ENCODE measurements at places on chromosomes 12 and 14. TPM values are rescaled to one million over a fixed set of nuclear protein-coding genes. Genes with fewer than 3 reads are reported as not detected.

DNA sequence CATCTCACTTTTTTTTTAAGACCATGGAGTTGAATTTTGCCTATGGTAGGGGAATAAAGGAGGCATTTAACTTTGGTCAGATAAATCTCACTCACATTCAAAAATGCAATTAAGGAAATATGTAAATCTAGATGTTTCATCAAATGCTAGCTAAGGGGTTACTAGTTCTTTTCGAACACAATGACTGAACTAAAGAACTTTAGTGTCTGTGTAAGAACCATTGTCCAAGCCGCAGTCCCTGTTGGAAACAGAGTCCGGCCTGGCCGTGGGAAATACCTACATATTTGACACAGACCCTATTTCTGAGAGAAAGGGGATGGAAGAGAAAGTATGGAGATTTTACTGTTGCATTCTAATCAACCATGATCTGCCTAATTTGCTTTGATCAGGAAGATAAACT is 17.4 kb downstream of the LGR5 start:
- H3K36me3 ChIP-seq: no peaks in the 10 kb centered on the region
- DNase-seq: no peak
- no peak overlapping the region for H3K4me3 ChIP-seq
- no peaks in the 10 kb centered on the region for H3K4me1 ChIP-seq
- H3K27ac ChIP-seq: no peak overlapping the region

- H3K36me3 ChIP-seq: peaks cover 2% of the 10 kb centered on the region
- DNase-seq: no peak
- peak overlapping the region; percentile 84 for H3K4me3 ChIP-seq
- peak overlapping the region; percentile 72 for H3K27ac ChIP-seq
- no peaks in the 10 kb centered on the region for H3K27me3 ChIP-seq
These were observed 56.7 kb downstream of the TTC7B start for GRCh38 chr14:90759370-90760077.

- H3K4me1 ChIP-seq: no peaks in the 10 kb centered on the region
- no peaks in the 10 kb centered on the region for H3K27me3 ChIP-seq
- H3K27ac ChIP-seq: no peak overlapping the region
- no peaks in the 10 kb centered on the region for H3K36me3 ChIP-seq
These were observed 89.7 kb upstream of the MYF6 start for GRCh38 chr12:80617733-80618132.

- DNase-seq: no peak
- peaks cover 8% of the 10 kb centered on the region for H3K4me1 ChIP-seq
- H3K27me3 ChIP-seq: no peaks in the 10 kb centered on the region
- H3K27ac ChIP-seq: peak overlapping the region; percentile 65
- H3K4me3 ChIP-seq: no peak overlapping the region
- H3K36me3 ChIP-seq: peaks cover 4% of the 10 kb centered on the region
These were observed 27.0 kb upstream of the RCOR1 start for GRCh38 chr14:102565331-102565887.

- H3K4me3 ChIP-seq: no peak overlapping the region
- H3K36me3 ChIP-seq: no peaks in the 10 kb centered on the region
- DNase-seq: no peak
- H3K4me1 ChIP-seq: peaks cover 6% of the 10 kb centered on the region
- no peaks in the 10 kb centered on the region for H3K27me3 ChIP-seq
These were observed 3.9 kb upstream of the NR2C1 start for GRCh38 chr12:95077341-95077740.

GRCh38 chr12:131511391-131511802 is 199.5 kb upstream of the SFSWAP start:
- H3K36me3 ChIP-seq: no peaks in the 10 kb centered on the region
- no peak overlapping the region for H3K4me3 ChIP-seq
- no peak for DNase-seq
- peaks cover 1% of the 10 kb centered on the region for H3K27me3 ChIP-seq
- H3K4me1 ChIP-seq: peaks cover 12% of the 10 kb centered on the region
- H3K27ac ChIP-seq: peak overlapping the region; percentile 81

DNA sequence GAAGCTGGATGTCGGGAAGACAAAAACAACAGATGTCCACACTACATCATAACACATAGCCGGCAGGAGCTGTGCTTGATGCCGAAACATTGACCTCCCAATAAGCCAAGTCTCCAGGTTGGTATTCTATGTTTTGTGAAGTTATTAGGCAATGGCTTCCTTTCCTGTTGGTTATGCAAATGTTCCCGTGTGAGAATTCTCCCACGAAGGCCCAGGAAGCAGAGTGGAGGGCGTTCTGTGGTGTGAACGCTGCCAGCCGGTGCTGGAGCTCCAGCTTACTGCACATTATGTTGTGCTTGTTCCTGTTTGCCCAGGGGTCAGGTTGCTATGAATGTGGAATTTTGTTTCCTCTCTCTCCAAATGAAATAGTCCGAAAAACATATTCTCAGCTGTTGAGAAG is 156.4 kb upstream of the HMGA2 start:
- no peaks in the 10 kb centered on the region for H3K4me1 ChIP-seq
- H3K4me3 ChIP-seq: no peak overlapping the region
- DNase-seq: no peak
- H3K27me3 ChIP-seq: peaks cover 10% of the 10 kb centered on the region
- no peaks in the 10 kb centered on the region for H3K36me3 ChIP-seq

GRCh38 chr12:88362439-88362838 is 217.8 kb downstream of the KITLG start:
- no peak for DNase-seq
- H3K4me1 ChIP-seq: no peaks in the 10 kb centered on the region
- H3K27me3 ChIP-seq: peaks cover 6% of the 10 kb centered on the region

- peak overlapping the region; percentile 41 for H3K27ac ChIP-seq
- H3K4me3 ChIP-seq: no peak overlapping the region
- H3K4me1 ChIP-seq: peaks cover 32% of the 10 kb centered on the region
These were observed 10.8 kb downstream of the ETNK1 start for GRCh38 chr12:22635812-22636211.

DNA sequence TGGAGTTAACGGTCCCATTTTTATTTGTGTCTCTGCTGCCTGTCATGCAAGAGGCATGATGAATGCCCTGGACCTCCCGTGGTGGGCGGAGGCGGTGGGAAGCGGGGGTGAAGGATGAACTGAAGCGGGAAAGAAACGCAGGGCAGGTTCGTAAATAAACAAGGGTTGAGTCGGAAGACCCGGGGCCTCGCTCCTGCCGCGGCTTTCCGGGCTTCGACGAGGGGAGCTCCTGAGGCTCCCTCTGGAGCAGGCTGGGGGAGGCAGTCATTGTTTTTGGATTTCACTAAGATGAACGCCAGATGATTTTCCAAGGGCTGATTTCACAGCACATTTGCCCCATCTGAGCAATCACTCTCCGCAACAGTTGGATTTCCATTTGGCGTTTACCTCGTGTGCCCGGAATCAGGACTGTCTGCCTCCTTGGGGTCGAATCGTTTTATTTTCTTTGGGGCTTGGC is 130.2 kb downstream of the SLC38A6 start:
- peaks cover 15% of the 10 kb centered on the region for H3K27me3 ChIP-seq
- peaks cover 3% of the 10 kb centered on the region for H3K4me1 ChIP-seq
- H3K27ac ChIP-seq: no peak overlapping the region
- no peak overlapping the region for H3K4me3 ChIP-seq

- no peak for DNase-seq
- H3K4me3 ChIP-seq: peak overlapping the region; percentile 98
- H3K36me3 ChIP-seq: peaks cover 4% of the 10 kb centered on the region
- H3K27ac ChIP-seq: peak overlapping the region; percentile 96
- H3K27me3 ChIP-seq: no peaks in the 10 kb centered on the region
These were observed 3.0 kb downstream of the ETV6 start for GRCh38 chr12:11652351-11653040.

DNA sequence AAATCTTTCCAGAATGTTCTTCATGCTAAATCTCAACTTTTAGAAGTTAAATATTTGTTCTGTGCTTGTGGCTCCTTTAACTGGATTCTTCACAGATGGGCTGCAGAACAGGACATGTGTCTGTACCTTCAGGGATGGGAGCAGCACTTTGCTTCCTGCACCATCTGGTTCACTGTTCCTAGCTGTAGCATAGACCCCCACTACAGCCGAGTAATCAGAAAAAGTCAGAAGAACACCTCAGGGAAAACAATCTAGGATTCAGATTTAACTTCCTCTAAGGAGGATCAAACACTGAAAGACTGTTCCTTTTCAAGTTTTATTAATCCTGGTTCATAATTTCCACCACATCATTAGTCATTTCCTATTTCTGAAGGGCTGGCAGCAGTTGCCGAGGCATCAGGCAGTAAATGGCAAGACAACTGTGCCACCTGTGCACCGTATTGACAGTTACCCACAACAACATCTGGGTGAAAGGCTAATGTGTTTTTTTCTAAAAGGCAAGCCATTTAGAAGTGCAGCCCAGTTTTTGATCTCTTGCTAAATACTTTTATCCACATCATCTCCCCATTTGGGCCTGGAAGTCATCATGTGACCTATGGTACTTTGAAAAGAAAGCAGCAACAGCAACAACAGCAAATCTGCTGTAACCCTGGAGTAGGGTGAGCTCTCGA is 212.8 kb upstream of the BMP4 start:
- H3K4me3 ChIP-seq: no peak overlapping the region
- H3K27ac ChIP-seq: no peak overlapping the region
- no peak for DNase-seq

GRCh38 chr14:90587918-90588317 is 191.1 kb downstream of the CALM1 start:
- H3K4me1 ChIP-seq: no peaks in the 10 kb centered on the region
- no peaks in the 10 kb centered on the region for H3K27me3 ChIP-seq
- H3K4me3 ChIP-seq: no peak overlapping the region
- no peak overlapping the region for H3K27ac ChIP-seq
- DNase-seq: no peak

- DNase-seq: no peak
- H3K4me1 ChIP-seq: peaks cover 9% of the 10 kb centered on the region
These were observed 6.2 kb upstream of the TCP11L2 start for GRCh38 chr12:106296179-106296877.

GRCh38 chr12:95701722-95702418 is 88.7 kb downstream of the NTN4 start:
- peaks cover 2% of the 10 kb centered on the region for H3K36me3 ChIP-seq
- H3K27me3 ChIP-seq: peaks cover 5% of the 10 kb centered on the region
- no peak overlapping the region for H3K27ac ChIP-seq
- DNase-seq: no peak
- H3K4me1 ChIP-seq: no peaks in the 10 kb centered on the region

DNA sequence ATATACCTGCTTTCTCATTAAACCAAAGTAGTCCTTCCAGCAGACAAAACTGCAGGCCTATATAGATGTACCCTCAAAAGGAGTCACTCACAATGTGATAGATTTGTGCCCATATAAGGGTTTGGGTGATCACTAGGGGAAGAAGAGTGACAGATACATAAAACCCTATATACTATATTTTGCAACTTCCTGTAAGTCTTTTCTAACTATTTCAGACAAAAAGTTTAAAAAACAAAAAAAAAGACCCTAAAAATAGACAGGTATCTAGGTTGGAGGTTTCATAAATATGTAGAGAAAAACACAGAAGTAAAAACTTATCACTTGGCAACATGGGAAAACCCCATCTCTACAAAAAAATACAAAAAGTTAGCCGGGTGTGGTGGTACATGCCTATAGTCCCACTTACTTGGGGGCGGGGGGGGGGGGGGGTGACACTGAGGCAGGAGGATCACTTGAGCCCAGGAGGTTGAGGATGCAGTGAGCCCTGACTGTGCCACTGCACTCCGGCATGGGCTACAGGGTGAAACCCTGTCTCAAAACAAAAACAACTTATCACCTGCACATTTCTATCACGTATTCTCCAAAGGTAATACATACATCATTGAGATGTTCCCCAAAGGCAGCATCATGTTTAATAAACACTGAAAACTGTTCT is 2.9 kb downstream of the VCPKMT start:
- no peak for DNase-seq
- H3K4me3 ChIP-seq: peak overlapping the region; percentile 7
- H3K4me1 ChIP-seq: peaks cover 14% of the 10 kb centered on the region
- H3K27me3 ChIP-seq: no peaks in the 10 kb centered on the region

DNA sequence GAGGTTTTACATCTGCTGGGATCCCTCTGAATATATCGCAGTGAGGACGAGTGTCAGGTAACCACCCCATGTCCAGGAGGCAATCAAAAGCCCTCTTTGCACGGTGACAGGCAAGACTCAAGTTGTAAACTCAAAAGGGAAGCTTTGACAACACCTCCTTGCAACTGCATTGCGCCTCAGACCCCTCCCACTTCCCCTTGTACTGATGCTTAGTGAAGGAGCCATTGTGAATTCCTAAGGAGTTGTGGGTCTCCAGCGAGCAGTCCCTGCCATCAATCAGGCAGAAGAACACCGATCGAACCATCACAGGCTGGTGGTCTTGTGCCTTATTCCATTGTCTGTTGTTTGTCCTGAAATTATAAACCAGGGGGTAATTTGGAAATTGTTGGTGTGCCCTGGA is 112.6 kb downstream of the CCDC60 start:
- H3K4me1 ChIP-seq: peaks cover 4% of the 10 kb centered on the region
- peaks cover 46% of the 10 kb centered on the region for H3K27me3 ChIP-seq
- no peaks in the 10 kb centered on the region for H3K36me3 ChIP-seq
- H3K27ac ChIP-seq: no peak overlapping the region
- H3K4me3 ChIP-seq: no peak overlapping the region

- no peak overlapping the region for H3K27ac ChIP-seq
- DNase-seq: no peak
- H3K4me3 ChIP-seq: no peak overlapping the region
- peaks cover 4% of the 10 kb centered on the region for H3K36me3 ChIP-seq
These were observed 40.5 kb upstream of the C14orf132 start for GRCh38 chr14:95998656-95999055.

DNA sequence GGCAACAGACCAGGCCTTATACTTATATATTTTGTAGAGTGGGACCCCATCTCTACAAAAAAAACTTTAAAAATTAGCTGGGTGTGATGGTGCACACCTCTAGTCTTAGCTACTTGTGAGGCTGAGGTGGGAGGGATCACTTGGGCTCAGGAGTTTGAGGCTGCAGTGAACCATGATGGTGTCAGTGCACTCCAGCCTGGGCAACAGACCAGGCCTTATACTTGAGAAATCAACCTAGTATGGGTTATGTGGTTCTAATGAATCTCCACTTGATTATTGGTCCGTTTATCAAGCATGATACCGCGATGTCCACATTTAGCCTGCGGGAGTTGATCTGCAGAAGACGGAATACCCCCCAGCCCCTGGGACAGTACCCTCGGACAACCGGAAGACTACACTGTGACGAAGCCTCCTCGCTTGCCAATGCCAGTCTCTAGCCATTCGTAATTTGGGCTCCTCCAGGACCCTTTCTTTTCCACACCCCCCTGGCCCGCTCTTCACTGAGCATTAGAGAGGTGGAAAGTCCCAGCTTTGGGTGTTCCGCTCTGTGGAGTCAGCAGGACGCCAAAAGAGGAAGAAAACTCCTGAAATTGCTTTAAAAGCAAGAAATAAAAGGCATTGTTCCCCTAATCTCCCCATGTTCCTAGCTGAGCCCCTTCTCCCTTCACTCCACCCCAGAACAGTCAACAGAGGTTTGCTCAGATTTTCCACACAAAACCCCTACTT is 19.4 kb downstream of the LTBP2 start:
- H3K4me3 ChIP-seq: peak overlapping the region; percentile 25
- H3K36me3 ChIP-seq: peaks cover 4% of the 10 kb centered on the region
- H3K27ac ChIP-seq: no peak overlapping the region
- H3K4me1 ChIP-seq: no peaks in the 10 kb centered on the region

- no peak overlapping the region for H3K4me3 ChIP-seq
- H3K36me3 ChIP-seq: no peaks in the 10 kb centered on the region
- no peak overlapping the region for H3K27ac ChIP-seq
- peaks cover 23% of the 10 kb centered on the region for H3K27me3 ChIP-seq
- no peak for DNase-seq
These were observed 67.2 kb downstream of the GLT1D1 start for GRCh38 chr12:128920468-128920867.

MYBPC1 gene
- not detected for total RNA-seq

ST8SIA1 gene
- 13.9 TPM for total RNA-seq

FBRSL1 gene
- total RNA-seq: 86.3 TPM

METTL25 gene
- 11.9 TPM for total RNA-seq

COX8C gene
- not detected for total RNA-seq

LDHB gene
- 767 TPM for total RNA-seq

FOXN4 gene
- total RNA-seq: not detected

FGF6 gene
- total RNA-seq: not detected
